Non-pigmented ciliary epithelial cell (primary cell): ENCODE measurements at places on chromosomes 1 and 21.

- DNase-seq: no peak
Observed at GRCh38 chr1:9317591-9318417, 25.1 kb downstream of the SPSB1 start.

DNA sequence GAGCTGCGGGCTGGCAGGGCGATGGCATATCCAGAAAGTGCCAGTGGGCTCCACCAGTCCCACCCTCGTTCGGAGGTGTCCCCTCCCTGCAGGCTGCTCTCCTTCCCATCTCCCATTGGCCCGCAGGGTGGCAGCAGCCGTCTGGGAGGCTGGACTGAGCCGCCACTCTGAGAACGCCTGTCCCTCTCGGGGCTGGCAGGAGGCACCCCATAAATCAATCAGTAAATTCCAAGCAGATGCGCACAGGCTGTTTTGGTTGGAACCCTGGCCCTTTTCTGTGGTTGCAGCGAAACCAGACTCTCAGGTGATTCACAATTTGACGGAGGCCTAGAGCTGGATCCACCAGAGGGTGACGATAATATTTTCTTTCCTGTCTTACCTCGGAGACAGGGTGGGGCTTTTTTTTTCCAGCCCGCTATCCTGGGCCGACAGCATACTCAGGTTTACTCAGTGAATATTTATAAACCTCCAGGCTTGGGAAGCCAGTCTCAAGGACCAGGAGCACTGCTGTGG, 99.7 kb downstream of the GLIS1 start:
- no peak for DNase-seq

GRCh38 chr1:19044471-19044870, 88.0 kb upstream of the IFFO2 start:
- DNase-seq: no peak

- DNase-seq: no peak
Observed at GRCh38 chr1:160576390-160576789, 2.9 kb downstream of the CD84 start.

DNA sequence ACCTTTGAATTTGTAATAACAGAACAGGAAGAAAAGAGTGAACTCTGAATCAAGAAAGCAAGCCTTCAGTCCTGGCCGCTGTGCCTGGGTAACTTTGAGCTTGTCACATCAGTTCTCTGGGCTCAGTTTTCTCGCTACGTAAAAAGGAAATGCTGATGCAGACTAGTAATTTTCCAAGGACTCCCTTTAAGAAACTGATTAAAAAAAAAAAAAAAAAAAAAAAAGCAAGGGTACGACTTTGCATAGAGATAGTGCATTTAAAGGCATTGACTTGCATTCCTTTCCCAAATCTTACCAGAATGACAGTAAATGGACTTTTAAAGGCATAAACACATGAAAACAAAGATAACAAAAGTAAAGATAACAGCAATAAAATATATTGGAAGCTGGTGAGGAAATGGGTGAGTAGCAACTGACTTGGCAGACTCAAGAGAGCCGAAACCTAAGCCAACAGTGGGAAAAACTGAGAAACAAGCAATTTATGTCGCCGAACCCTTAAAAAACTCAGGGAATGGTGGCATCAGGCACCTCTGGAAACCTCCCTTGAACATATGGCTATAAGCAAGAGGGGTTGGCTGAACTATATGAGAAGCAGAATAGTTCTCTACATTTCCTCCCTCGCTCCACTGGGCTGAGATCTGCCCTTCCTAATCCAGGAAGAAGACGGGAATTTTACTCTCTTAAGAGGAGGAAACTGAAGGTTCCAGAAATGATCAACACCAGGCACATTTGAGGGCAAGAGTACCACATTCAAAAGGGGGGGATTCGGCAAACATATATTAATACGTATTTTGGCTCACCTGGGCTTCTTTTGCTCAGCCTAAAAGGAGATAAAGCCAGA, 189.2 kb downstream of the CDC7 start:
- no peak for DNase-seq

GRCh38 chr1:185450917-185451316, 133.9 kb upstream of the IVNS1ABP start:
- DNase-seq: no peak

DNA sequence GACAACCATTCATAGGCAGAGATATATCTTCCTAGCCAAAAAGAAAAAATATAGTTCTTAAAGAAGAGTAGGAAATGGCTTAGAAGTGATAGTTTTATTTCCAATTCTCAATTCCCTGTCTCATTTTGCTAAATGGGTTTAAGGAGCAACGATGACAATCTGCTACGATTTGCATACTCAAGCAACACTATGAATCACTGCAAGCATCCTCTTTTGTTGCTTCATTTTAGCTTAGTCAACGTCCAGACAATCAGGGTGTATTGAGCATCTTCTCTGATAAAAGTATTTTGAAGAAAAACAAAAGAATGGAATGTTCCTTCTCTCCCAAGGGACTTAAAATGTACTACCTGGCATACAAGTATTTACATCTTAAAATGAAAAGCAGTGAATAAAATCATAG, 80.6 kb downstream of the RGS7 start:
- DNase-seq: no peak

DNA sequence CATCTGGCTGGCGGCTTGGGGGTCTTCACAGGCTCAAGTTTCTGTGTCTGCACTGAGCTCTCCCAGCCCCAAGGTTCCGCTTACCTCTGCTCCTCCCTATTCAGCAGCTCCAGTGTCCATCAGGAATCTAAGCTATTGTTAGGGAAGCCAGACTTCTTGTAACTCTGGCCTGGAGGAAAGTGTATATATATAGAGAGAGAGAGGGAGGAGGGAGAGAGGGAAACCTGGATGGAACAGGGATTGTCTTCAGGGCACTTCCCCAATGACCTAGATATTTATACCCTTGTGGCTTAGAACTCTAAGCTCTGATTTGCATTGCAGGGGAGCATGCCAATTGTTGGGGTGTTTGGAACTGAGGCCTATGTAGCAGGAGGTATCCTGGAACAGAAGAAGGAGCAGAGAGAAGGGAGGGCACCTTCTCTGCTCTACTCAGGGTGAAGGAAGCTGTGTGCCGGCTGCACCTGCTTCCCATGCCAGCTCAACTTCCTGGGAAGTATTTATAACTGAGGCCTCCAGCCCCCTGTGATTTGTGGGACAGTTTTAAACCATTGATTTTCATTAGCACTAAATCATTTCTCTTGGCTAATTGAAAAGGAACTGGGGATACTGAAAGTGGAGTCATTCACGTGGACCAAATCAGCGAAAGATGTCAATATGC, 70.9 kb downstream of the NAV1 start:
- no peak for DNase-seq

DNA sequence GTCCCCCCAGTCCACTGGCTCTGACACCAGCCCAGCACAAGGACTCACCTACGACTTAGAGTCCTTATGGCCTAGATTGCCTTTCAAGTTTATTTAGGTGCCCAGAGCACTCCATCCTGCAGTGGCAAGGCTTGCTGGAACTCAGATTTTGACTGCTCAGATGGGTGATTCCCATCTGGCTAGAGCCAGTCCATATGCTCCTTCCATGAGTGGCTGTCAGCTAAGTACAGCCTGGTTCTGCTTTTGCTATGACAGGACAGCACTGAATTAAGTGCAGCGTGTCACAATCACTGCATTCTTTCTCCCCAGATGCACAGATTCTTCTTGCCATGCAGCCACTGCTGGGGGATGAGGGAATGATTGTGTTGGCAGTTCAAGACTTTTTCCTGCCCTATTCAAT, 43.8 kb downstream of the GPR52 start:
- no peak for DNase-seq

GRCh38 chr1:88979054-88979748, 13.2 kb downstream of the KYAT3 start:
- DNase-seq: peak; percentile 20

- no peak for DNase-seq
Observed at GRCh38 chr1:30748699-30749401, 8.7 kb downstream of the LAPTM5 start.

- no peak for DNase-seq
Observed at GRCh38 chr1:205324781-205325180, 3.2 kb upstream of the NUAK2 start.

GRCh38 chr1:1755852-1756251, 22.4 kb downstream of the NADK start:
- no peak for DNase-seq

DNA sequence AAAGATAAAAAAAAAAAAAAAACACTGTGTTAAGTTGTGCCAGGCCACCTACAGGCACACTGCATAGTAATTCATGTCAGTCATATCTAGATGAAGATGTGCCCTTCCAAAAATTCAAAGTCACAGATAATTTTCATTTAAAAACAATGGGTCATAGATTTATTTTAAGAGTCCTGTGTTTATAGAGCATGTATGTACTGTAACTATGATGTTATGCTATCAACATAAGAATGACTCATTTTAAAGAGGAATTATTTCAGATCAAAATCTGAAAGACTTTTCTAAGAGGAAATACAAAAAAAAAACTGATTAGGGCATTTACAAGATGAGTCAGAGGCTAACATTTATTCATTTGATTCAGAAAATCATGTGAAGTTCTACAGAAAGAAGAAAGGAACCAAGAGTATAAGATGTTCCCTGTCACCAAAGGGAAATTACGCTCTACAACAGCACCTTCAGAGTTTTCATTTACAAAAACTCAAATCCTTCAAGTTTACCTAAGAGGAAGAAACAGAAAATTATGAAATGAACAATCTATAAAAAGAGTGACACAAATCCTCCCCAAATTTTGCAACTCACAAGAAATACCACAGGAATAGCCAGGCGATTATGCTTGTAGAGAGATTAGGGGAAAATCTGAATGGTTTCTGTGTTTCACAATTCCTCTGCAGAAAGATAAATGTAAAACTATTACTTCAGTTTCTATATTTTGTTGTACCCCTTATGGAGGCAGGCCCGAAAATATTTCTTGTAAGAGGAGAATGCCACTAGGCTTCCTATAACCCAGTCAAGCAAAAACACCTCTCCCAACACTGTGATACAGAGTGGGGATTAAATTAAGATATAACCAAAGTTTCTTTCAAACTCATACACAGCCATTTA, 13.8 kb downstream of the TP53BP2 start:
- no peak for DNase-seq

DNA sequence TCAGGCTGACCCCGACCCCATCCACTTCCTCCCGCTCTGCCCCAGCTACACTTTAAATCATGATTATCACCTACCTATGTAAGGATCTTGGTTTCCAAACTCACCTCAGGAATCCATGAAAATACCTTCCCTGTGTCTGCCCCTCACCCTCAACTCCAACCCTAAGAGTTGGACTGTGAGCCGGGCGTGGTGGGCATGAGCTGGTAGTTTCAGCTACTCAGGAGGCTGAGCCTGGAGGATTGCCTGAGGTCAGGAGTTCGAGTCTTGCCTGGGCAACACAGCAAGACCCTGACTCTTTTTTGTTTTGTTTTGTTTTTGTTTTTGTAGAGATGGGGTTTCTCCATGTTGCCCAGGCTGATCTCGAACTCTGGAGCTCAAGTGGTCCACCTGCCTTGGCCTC, 30.5 kb upstream of the CCSAP start:
- DNase-seq: no peak

DNA sequence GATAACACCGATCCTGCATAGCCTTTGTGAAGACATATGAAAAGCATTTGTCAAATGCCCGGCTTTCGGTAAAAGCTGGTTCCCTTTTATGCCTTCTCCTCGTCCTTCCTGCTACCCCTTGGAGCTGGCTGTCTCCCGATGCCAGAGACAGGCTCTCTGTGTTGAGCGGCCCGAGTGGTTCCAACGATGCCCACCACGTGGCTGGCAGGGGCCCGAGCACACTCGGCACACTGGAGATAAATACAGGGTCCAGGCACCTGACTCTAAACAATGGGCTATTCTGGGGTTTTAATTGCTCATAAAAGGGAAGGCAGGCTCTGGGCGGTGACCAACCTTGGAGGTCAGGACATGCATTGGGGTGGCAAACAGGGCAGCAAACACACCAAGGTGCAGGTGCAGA, 207.1 kb downstream of the HIVEP3 start:
- no peak for DNase-seq

DNA sequence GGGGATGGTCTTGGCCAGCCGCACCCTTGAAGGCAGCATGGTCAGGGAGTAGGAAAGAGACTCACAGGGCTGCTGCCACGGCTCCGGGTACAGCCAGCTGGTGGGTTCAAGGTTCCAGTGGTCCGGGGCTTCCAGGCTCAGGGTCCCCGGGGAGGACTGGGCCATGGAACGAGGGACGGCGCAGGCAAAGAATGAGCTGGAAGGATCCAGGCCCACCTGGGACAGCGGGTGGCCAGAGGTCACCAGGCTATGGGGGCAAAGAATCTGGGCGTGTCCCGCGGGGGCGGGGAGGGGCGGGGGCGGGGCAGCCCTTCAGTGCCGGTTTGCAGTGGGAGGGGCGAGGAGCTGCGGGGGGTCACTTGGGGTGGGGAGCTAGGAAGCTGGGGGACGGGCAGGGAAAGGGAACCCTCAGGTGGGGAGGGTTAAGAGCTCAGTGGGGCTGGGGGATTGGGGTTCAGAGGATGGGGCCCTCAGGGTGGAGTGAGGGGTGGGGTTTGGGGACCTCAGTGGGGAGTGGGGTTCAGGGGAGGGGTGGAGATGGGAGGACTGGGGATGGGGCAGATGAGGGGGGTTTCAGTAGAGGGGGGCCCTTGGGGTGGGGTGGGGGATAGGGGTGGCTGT, at the start of gene DNMT3L:
Gene DNMT3L, minus strand, starts transcription at position 223 of the 621 bp plus-strand sequence. CDS start 638 bp downstream, outside the sequence.
- no peak for DNase-seq

GRCh38 chr1:204461331-204462228, 33.0 kb downstream of the PIK3C2B start:
- no peak for DNase-seq

- DNase-seq: peak; percentile 74
Observed at GRCh38 chr21:31117128-31117916, 79.0 kb upstream of the KRTAP19-8 start.

DNA sequence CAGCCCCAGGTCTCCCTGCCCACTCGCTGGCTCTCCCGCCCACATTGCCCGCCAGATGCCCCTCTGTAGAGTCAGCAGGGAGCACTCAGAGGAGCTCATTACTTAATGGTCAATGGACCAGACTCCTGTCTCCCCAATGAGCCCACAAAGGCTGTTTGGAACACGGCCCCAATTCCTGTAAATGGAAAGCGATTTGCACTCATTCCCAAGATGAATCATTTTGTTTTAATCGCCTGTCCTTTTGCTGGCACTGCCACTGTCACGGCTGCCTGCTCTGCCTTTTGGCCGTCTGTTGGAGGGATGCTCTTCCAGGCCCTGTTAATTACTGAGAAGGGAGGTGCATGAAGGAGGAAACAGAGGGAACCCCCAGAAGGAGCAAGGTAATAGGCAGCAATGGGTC, 44.8 kb upstream of the ATP2B4 start:
- DNase-seq: no peak

GRCh38 chr21:28344985-28345384, 647.7 kb downstream of the LTN1 start:
- no peak for DNase-seq

GRCh38 chr1:62809788-62810187, 25.9 kb downstream of the ATG4C start:
- DNase-seq: no peak
